ENCODE measurements at places on chromosomes 2 and 18.

GRCh38 chr2:56199492-56199891 lies 15.7 kb downstream of the CCDC85A start:
- no peak for DNase-seq

- no peak for DNase-seq
Observed at GRCh38 chr18:36189486-36189885, 2.2 kb downstream of the MOCOS start.

- DNase-seq: no peak
Observed at GRCh38 chr2:134792186-134792585, 46.2 kb upstream of the ACMSD start.

- DNase-seq: no peak
Observed at GRCh38 chr18:53610957-53611356, 613.5 kb downstream of the MBD2 start.

DNA sequence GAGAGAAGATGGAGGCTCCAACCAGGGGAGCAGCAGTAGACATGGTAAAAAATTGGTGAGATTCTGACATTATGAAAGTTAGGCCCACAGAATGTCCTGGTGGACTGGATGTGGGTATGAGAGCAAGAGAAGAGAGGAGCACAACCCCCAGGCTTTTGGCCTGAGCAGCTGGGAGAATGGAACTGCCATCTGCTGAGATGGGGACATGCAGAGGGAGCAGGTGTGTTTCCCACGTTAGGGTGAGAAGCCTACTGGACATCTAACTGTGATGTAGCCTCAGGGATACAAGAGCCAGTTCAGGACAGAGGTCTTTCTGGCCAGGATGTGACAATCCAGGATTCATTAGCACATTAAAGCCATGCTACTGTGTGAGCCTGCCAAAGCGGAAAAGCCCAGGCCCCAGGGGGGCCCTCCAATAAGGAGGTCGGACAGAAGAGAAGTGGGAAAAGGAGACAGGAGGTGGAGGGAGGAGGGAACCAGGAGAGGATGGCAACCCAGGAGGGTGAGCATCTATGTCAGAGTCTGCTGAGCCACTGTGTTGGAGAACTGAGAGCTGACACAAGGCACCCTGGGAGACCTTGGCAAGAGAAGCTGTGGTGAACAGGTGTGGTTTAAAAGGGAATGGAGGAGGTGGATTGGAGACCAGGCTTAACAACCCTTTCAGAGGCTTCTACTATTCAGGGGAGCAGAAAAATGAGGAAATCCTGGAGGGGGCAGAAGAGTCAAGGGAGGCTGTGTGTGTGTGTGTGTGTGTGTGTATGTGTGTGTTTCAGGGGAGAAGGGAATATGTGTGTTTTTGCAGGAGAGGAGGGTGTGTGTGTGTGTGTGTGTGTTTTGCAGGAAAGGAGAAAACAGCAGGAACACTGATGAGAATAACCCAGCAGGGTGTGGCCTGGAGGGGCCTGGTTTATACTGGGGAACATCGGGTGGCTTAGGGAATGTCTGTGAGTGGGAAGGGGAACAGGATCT lies 10.5 kb downstream of the CYB5A start:
- DNase-seq: no peak

DNA sequence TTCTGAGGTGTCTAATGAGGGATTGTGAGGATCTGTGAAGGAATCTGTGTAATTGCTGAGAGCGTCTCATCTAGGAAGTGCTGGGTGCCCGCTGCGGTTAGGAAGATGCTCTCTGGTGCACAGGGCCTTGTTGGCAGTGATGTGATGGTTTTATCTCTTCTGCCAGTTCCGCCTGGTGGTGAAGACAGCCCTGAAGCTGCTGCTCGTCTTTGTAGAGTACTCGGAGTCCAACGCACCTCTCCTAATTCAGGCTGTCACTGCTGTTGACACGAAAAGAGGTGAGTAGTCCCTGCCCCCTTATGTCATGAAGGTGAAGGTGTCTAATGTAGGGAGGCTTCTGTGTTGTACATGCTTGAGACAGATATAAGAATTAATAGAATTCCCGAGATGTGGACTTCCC lies 234.2 kb downstream of the TPGS2 start:
- no peak for DNase-seq

DNA sequence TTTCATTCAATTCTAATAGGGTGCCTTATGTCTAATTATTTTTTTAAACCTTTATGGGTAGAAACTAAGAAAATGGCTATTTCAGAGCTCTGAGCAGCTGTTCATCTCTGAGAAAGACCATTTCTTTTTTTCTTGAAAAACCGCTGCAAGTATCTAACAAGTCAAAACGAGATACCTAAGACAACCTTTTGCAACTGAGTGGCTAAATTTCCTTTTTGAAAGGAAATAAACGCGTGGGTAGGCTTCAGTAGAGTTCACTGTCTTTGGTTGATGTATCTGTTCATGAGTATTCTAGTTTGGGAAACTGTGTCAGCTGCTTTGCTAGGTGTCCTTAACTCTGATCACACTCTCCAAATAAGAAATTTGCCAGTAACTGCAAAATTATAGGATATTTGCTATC lies 104.3 kb upstream of the LINC00305 start:
- no peak for DNase-seq

GRCh38 chr2:120600335-120600734 lies 135.3 kb upstream of the GLI2 start:
- DNase-seq: no peak

GRCh38 chr2:127700527-127701192 lies 637 bp upstream of the SFT2D3 start:
- DNase-seq: no peak

- DNase-seq: no peak
Observed at GRCh38 chr18:23277399-23277798, 142.1 kb downstream of the CABLES1 start.

GRCh38 chr2:217797661-217798069 lies 205.1 kb downstream of the TNS1 start:
- DNase-seq: no peak

GRCh38 chr18:50080316-50080715 lies 114.6 kb downstream of the MYO5B start:
- DNase-seq: no peak

DNA sequence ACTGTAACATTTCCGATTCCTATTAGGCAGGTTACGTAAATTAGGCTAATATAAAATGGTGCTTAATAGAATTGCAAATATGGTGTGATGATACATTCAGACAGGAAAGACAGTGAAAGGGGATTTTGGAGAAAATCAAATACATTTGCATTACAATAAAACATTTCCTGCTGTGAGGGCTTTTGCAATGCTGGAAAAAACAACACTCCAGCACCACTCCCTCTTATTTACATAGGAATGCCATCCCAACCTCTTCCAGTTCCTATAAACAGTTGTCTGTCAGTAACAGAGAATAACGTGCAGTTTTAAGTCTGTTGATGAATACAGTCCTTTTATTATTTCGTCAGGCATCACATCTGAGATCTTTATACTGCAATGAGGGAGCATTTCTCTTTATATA lies 298.8 kb upstream of the FANCL start:
- no peak for DNase-seq

DNA sequence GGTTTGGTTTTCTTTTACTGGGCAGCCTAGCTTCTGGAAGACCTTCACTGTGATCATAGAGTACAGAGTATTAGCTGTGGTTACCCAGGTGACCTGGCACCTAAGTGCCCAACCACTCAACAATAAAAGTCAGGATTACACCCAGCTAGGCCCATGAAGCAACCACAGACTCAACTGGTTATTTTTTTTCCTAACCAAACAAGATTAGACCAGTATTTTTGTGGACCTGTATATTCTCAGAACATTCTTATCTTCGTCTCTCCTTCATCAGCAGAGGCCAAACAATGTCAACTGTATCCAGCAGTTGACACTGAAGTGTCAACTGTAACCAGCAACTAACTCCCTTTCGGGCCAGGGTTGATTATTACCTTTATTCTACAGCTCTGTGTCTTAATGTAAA lies 289.2 kb upstream of the SLC39A10 start:
- DNase-seq: no peak

GRCh38 chr2:128290356-128290755 lies 28.3 kb downstream of the HS6ST1 start:
- no peak for DNase-seq

DNA sequence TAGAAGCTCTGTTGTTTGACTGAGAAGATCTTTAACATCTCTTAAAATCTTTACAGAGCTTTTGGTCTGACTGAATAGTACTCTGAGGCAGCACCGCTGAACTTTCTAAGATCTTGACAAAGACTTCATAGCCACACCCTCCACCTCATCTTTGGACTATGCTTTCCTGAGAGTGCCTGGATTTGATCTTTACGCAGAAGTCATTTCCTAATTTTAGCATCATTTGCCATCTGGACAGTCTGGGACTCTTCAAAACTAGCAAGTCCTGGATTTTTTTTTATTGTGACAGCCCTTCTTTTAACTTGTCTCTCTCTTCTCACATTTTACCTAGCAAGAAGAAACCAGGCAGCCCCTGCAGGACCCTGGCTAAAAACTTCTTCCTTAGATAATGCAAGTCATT lies 188.8 kb downstream of the CTIF start:
- DNase-seq: no peak

DNA sequence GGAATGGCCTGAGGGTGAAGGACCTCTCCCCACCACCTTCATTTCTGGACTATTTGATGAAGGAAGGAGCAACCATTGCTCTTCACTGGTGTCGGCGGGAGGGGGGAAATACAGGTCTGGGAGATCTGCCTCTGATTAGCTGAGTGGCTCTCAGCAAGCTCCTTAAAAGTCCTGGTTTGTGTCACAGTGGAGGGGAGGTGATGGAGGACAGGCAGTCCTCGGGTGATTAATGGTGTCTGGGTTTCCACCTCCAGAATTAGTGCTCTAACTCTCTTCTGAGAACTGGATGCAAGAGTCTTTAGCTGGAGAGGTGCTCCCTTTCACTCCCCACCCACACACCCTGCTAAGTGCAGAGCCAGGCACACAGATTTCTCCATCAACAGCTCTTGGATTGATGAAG lies 83.2 kb downstream of the TTC32 start:
- no peak for DNase-seq

- no peak for DNase-seq
Observed at GRCh38 chr2:86337244-86337835, at the start of gene REEP1. Gene REEP1, minus strand, starts transcription at chr2:86337626. Its CDS starts 116 bp downstream, at chr2:86337510.

GRCh38 chr2:104658144-104658835 lies 195.6 kb upstream of the POU3F3 start:
- DNase-seq: peak; percentile 13

- no peak for DNase-seq
Observed at GRCh38 chr18:51716277-51716676, 518.8 kb upstream of the MEX3C start.

GRCh38 chr2:152278526-152278925 lies 56.4 kb upstream of the FMNL2 start:
- DNase-seq: no peak

- no peak for DNase-seq
Observed at GRCh38 chr18:73318739-73319479, 451.1 kb upstream of the NETO1 start.

DNA sequence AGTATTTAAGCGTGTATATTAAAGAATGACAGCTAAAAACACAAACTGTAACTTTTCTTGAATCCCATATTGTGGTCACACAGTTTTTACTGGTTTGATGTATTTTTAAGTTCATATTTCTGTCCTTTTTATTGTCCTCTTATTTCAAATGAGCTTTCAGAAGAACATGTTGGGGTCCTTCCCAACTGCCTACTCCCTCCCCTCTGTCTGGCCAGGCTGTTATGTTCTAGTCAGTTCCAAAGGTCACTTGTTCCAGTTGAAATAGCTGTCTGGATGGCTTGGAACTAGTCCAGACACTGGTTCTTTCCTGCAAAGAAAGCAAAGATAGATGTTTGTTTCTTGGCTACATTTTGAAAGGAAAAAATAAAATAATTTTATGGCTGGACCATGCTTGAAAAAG lies 306.9 kb downstream of the GULP1 start:
- DNase-seq: no peak

- DNase-seq: no peak
Observed at GRCh38 chr2:186220409-186220808, 265.7 kb upstream of the ZC3H15 start.

GRCh38 chr2:8134473-8134932 lies 547.4 kb upstream of the ID2 start:
- DNase-seq: no peak

GRCh38 chr2:233711312-233712008 lies 1.2 kb upstream of the UGT1A5 start:
- DNase-seq: peak; percentile 38

DNA sequence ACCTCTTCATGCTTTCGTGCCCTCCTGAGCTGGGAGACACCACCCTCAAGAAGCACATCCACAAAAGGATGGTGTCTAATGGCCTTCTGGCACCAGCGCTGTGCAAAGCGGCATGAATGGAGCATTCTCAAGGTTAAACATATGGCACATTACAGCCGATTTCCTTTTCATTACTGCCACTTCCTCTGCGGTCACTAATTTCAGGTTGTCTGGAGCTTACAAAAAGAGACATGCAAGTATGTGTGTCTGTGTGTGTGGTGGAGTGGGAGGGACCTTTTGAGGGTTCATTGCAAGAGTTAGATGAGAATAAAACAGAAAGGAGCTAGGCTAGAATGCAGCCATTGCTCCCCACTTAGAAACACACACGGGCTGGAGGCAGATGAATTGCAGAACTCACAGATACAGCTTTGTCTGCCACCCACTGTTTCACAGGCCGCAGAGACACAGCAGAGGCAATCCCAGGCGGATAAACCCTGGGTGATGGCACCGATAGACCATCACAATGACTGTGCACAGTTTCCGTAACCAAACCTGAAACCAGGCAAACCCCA lies 76.0 kb downstream of the TGIF1 start:
- DNase-seq: peak; percentile 30

GRCh38 chr2:71637168-71637567 lies 183.8 kb downstream of the DYSF start:
- DNase-seq: no peak

GRCh38 chr2:22002066-22002465 lies 878.3 kb downstream of the TDRD15 start:
- DNase-seq: no peak

DNA sequence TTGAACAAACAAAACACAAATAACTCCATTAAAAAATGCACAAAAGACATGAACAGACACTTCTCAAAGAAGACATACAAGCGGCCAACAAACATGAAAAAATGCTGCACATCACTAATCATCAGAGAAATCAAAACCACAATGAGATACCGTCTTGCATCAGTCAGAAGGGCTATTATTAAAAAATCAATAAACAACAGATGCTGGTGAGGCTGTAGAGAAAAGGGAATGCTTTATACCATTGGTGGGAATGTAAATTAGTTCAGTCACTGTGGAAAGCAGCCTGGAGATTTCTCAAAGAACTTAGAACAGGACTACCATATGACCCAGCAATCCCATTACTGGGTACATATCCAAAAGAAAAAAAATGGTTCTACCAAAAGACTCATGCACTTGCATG lies 37.8 kb downstream of the GPR155 start:
- DNase-seq: no peak

All from stimulated activated CD4-positive, alpha-beta T cell treated with anti-CD3 and anti-CD28 coated beads, TNF-alpha, amount 100 ng/mL, for 24 hours (primary cell).